Keratinocyte (primary cell): ENCODE measurements at places on chromosomes 4 and X.

DNA sequence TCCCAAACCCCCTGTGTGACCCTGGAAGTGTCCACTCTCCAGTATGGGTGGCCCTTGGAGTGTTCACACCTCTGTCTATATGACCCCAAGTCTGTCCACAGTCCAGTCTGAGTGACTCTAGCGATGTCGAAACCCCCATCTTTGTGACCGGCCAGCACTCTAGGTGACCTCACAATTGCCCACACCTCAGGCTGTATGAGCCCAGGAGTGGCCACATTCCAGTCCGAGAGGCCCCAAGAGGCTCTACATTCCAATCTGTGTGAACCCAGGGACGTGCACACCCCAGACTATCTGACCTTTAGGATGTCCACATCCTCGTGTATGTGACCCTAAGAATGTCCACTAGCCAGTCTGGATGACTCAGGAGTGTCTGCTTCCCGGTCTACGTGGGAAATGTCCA is 7.3 kb upstream of the GLOD5 start:
- DNase-seq = no peak

DNA sequence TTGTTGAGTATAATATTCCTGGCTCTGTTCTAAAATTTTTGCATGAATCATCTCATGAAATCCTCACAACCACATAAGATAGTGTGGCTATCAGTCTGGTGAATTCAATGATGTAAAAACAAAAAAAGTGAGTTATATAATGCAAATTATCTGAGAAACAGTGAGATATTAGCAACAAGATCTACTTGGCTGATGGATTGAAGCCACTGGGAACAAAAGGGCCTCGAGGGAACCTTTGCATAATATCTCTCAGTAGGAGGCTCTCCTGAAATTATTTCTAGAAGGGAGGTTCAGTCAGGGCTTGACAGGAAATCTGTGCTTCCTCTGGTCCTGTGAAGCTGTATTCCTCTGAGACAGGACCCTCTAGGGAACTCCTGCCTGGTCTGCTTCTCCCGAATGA is 30.1 kb upstream of the NUP54 start:
- no peak for DNase-seq

DNA sequence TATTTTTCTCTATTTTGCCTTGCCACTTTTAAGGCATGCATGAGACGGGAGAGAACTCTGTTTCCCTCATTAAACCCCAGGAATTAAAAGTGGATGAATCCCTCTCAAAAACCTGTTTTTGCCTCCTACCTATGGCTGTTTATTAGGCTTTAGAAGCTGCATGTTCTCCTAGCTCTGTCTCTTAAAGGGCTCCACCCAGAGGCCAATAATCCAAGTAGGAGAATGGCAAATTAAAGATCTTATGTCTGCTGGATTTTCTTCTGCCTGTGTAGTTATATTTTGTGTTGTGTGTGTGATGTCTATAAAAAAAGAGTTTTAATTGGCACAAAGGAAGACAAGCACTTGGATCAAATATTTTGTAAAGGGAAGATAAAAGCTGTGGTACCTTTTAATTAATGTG is 32.4 kb downstream of the MAGEC1 start:
- DNase-seq = no peak

DNA sequence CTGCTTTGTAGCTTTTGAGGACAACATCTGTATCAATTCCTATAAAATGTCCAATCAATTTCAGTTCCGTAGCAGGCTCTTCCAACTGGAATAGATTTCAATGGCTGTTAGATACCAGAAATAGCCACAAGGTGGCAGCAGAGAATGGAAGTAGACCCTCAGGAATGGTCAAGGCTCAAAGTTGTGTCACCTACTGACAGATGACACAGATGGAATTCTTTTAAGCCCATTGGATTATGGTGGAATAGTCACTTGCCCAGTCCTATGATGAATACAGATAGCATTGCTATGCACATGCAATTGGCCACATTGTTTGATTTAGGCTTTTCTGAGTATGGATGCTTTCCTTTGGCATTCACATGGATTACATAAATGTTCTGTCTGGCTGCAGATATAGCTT is 130.4 kb upstream of the RADX start:
- DNase-seq = no peak

- no peak for DNase-seq
Observed at GRCh38 chr4:75432683-75433082, 81.5 kb downstream of the RCHY1 start.

- no peak for DNase-seq
Observed at GRCh38 chrX:1535241-1536041, 1.5 kb downstream of the P2RY8 start.

GRCh38 chr4:22477136-22477812 is 38.6 kb downstream of the ADGRA3 start:
- no peak for DNase-seq

DNA sequence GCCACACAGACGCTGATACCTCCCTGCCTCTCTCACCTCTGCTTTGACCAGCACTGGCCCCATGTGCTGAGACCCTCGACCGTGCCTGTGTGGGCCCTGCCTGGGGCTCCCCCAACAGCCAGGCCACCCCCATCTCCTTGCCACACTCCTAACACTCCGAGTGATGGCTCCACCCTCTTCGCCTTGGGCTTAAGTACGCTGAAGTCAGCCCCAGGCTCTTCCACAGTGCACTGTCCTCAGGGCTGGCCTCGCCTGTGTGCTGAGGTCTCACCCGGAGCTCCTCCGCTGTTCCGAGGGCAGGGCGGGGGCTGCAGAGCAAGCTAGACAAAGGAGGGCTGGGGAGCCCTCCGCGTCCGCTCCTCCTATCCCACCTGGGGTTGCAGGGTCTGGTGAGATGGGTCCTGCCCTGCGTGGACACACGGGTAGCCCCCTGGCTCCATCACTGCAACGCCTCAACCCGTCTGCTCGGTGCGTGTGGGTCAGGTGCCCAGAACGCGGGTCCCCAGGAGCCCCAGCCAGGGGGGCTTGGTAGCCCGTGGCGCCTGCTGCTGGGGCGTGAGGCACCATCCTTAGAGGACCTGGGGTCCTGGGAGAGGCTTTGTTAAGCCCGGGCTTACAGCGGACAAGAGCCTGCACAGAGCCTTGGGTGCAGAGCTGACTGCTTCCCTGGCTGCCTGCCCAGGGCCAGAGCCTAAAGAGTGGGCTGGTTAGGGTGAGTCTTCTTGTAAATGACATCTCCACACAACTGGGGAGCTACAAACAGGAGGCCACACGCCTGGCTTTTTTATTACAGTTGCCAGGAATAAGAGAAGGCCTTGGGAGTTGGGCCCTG is 42.6 kb upstream of the NKX1-1 start:
- DNase-seq = no peak

DNA sequence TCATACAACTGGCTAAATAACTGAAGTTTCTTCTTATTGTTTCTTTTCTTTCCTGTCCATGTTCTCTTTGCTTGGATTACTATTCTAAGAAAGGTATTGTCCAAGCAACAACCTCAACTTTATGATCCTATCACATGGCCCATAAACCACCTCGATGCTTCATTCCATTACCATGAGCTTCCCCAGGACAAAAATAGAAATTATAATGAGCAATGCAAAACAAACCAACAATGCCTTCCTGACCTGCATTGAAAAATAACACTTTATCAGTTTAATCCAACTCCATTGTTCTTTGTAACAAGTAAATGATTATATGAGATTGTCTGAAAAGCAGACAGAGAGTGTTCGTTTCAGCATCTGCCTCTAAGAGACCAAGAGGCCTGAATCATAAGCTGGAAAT is 148.8 kb downstream of the HS6ST2 start:
- DNase-seq = no peak

DNA sequence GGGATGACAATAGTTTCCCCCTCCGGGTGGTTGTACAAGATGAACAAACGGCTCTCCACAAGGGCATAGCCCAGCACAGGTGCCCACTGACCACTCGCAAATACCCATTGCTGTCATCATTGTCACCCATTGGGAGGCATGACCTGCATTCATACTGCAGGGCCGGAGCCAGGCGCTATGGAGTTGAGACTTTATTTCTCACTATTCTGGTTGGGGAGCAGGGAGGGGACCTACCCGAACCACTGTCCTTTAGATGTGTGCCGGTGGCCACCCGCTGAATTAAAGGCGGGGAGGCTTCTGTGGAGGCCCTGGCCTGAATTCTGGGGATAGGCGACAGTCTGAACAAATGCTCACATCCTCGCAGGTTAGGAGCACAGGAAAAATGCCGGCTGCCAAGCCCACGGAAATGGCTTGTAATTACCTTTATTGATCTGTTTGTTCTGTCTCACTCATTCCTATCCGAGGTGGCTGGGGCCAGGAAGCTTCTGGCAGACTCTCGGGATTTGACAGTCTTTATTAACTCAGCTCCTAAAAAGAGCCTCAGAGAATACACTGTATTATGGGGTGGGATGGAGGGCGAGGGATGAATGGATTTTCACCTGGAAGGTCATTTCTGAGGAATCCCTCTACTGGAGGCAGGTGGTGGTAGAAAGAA is 125.1 kb upstream of the PSAPL1 start:
- DNase-seq = no peak

DNA sequence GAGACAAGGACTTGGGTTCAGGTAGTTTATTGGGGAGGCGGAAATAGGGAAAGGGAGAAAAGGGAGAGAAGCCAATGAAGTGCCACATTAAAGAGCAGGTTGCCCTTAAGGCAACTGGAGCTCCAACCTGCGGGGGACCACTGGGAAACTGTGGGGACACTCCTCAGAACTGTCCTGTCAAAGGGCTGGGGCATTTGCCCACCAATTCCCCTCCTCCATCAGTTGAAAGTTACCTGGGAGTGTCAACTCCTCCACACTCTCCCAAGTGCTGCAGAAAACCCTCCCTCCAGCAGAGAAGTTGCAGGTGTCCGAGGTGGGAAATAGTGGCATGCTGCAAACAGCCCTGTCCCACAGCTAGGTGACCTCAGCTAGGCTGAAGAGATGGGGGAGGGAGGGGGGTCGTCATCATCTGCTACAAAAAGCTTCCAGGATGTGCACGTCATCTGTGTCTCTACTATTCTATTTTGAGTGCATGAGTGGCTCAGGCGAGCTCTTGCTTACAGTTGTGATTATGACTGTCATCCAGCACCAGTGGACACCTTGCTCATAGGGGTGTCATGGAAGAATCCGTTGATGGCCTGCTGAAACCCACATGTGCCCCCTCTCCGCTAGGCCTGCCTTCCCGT is 41.5 kb upstream of the XPNPEP2 start:
- no peak for DNase-seq
